Stimulated activated CD4-positive, alpha-beta T cell treated with anti-CD3 and anti-CD28 coated beads, TNF-alpha, amount 100 ng/mL, for 48 hours (primary cell): ENCODE measurements at places on chromosomes 12 and 14.

DNA sequence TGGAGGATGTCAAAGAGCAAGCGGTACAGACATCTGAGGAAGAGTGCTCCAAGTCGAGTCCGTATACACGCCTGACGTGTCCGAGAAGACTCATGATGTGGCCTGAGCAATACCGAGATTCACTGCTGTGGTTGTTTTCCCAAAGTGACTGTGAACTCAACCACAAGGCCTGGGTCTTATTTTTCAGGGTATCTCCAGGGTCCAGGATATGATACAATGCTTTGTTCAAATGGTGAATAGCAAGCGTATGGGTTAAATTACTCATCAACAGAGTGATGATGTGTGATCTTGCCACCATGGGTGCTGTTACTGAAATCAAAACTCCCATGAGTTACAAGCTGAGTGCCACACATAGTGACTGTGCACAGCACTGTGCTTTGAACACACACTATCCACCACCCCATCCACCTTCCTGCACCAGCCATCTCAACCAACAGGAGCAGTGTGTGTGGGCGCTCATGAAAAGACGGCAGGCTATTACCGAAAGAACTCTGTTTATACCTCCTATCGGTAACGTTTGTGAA lies 109.6 kb downstream of the BCAT1 start:
- DNase-seq = peak; percentile 76

- DNase-seq = no peak
Observed at GRCh38 chr12:111469401-111469800, 63.7 kb downstream of the SH2B3 start.

GRCh38 chr12:50050410-50051098 lies 6.8 kb upstream of the ASIC1 start:
- no peak for DNase-seq

DNA sequence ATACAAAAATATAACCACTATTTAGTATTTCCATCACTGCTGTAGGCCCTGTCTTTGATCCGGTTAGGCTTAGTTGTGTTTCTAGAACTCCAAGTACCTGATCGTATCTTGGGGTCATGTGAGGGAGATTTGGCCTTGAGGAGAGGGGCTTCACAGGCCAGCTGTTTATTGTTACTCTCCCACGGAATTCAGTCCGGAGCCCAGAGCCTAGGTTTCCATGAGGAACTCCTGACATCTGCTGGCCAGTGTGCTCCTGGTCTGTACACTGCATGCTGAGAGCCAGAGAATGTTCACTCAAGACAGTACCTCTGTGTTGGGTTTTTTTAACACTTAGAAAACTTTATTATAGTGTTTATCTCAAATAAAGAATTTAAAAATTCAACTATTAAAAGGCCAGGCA lies 341.0 kb upstream of the TMEM132C start:
- DNase-seq = no peak

DNA sequence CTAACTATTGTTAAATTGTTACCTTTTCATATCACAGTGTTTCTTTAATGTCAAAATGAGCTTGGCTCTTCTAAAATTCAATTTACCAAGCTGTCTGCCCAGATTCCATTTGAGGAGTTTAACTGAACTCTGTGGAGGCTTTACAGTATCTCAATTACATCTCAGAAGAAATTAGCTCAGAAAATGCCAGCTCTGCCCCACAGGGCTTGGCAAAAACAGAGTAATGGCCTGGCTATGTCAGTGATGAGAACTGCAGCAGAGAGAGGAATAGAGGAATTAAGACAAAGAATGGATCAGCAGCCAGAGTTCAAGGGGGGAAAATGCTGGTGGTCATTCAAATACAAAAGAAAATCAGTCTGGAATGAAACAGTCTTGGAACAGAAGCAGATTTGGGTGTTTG lies 15.8 kb upstream of the TMTC1 start:
- DNase-seq = no peak

DNA sequence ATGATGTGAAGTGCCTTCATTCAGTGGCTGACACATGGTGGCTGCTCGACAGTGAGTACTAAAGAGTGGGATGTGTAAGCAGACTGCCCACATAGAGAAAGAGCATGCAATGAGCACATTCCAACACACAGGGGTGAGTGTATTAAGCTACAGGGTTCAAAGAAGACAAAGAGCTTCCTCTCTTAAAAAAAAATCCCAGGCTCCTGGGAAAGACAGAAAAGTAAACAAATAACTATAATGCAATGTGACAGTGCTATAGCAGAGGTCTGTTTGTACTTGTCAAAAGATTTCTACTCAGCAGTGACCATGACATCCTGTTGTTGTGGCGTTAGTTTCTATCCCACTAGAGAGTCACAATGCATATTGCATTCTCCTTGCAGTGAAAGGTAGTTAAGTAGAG lies 12.4 kb upstream of the PCNX1 start:
- no peak for DNase-seq

DNA sequence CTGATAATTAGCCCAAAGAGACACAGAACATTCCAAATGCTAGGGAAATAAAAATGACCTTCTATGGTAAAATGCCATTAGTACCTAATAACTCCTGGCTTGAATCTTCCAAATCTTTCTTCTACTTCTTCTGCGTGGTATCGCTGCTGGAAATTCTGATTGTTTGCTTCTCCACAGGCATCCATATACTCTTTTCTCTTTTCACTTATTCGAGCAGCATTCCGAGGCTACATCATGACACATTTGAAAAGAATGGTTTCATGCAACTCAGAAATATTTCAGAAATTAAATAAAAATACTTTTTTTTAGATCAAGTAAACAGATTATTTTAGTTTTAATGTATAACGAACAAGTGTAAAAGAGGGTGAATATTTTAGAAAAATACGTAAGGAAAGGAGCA lies 18.9 kb downstream of the ZCCHC8 start:
- no peak for DNase-seq

DNA sequence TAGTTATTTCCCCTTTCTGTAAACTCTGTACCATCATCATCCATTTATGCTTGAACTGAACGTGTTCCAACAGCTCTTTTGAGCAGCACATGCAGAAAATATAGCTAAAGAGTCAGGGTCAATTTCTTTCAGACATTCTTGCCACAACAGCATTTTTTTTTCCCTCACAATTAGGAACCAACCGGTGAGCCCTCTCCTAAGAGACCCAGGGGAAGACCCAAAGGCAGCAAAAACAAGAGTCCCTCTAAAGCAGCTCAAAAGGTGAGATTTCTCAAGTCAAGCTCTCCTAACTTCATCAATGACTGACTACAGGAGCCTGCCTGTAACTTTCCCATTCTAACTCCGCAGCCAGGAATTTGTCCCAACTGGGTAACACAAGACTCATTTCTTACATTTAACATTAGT lies 3.5 kb downstream of the HMGA2 start:
- no peak for DNase-seq

DNA sequence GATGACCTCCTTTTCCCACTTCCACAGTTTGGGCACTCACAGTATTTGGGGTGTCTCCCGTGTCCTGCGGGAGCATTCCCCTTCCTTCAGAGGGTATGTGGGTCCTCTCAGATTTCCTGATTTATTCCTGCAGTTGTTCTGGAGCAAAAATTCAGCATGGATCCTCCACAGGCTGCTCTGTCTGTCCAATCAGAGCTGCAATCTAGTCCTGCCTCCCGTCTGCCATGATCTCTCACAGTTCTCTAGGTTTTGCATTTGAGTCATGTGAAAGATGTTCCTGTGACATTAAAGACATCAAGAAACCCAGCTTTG lies 435.9 kb downstream of the TMTC2 start:
- no peak for DNase-seq

- no peak for DNase-seq
Observed at GRCh38 chr14:68513838-68514607, 278.8 kb downstream of the ZFP36L1 start.

DNA sequence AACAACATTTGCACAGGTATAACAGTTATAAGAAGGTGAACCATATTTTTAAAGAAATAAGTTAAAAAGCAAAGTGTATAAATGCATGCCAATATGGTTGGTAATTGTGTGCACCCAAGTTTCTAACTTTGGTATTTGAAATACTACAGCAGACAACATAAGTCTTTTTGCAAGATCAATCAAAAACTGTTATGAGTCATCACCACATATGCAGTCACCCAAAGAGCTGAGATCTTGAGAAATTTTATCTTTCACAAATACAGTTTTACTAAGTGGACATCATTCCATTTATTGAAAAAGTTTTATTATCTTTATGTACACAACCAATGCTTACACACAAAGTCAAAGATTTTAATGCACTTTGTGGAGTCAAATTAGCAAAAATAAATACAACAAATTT lies 7.0 kb upstream of the ACSS3 start:
- DNase-seq = no peak

- DNase-seq = no peak
Observed at GRCh38 chr14:77830692-77831091, 30.8 kb downstream of the ADCK1 start.

- DNase-seq = no peak
Observed at GRCh38 chr12:24993793-24994192, 44.9 kb upstream of the BCAT1 start.

DNA sequence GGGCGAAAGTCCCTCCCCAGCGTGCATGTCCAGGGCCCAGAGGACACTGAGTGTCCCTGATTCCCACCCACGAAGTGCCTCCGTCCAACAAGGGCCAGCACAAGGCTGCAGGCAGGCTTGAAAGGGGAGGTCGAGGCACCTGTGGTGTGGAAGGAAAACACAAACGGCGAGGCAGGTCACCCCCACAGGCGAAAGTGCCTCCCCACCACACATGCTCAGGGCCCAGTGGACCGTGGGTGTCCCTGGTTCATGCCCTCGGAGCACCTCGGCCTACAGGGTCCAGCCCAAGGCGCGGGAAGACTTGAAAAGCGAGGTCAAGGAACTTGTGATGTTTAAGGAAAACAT lies 370.4 kb downstream of the ALG10 start:
- DNase-seq = no peak

- no peak for DNase-seq
Observed at GRCh38 chr14:58713677-58714076, 75.9 kb downstream of the DACT1 start.

DNA sequence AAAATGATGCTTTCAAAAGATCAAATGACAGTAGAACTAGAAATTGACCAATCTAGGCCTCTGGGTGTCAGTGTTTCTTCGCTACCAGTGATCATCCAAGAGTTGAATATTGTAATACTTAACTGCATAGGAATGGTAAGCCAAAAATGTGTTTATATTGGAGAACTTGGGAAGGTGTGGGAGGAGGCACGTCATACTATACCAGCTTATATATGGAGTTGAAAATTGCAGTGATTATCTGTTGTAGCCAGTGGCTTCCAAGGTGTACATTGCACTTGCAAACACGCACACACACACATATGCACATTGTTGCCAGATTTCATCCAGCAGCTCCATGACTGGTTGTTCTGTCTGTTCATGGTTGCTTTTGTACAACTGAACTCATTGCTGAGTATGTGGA lies 36.1 kb downstream of the EID3 start:
- DNase-seq = no peak

DNA sequence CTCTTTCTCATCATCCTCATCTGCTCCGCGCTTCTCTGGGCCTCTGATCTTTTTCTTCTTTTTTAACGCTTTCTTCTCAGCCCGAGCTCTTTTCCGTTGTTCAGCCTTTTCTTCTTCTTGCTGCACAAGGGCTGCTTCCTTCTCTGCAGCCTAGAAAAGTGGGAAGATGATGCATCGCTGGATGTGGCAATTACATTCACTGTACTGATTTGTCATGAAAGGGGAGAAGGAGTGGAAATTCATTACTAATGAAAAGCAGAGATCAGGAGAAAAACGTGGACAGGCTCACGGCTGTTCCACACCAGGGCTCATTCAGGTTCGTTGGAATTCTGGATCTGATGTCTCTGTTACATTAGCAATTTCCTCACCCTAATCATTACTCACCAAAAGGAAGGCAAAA lies 15.1 kb downstream of the FICD start:
- DNase-seq = no peak

- no peak for DNase-seq
Observed at GRCh38 chr14:96576937-96577336, 74.8 kb downstream of the PAPOLA start.

GRCh38 chr12:109115404-109115757 lies 1.0 kb upstream of the ACACB start:
- no peak for DNase-seq

GRCh38 chr12:3896356-3896755 lies 23.2 kb upstream of the PARP11 start:
- no peak for DNase-seq

GRCh38 chr12:39989501-39989900 lies 116.4 kb downstream of the SLC2A13 start:
- DNase-seq = no peak

DNA sequence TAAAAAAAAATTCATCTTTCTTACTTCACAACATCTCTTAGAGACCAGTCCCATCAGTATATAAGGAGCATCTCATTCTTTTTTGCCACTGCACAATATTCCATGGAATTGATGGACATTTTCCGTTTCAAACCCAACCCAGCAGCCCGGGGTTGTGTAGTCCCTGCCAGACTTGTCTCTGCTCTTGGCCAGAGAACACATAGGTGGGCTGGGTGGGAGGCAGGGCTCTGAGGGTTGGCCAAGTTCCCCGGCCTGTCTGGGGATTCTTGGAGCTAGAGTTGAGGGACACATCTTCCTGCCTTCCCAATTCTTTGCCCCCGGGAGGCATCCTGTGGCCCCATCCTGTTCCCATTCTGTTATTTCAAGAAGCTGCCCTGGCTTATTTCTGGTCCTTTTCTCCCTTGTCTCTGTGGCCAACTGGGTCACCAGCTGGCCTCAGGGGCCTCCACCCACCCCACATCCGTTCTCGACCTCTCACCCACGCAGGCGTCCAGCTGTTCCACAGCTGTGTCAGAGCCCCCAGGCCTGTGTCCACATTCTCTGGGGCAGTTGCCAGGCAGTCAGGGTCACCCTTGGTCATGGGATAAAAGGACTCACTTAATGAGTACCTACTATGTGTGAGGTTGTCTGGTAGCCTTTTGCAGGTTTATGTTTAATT lies 52.0 kb upstream of the CCDC63 start:
- no peak for DNase-seq

- DNase-seq = no peak
Observed at GRCh38 chr14:23578560-23579310, at the start of gene JPH4. Gene JPH4, minus strand, starts transcription at chr14:23578790. Its CDS starts 1,337 bp downstream, at chr14:23577453.

GRCh38 chr14:105123981-105124765 lies 44.4 kb downstream of the JAG2 start:
- DNase-seq = no peak

- no peak for DNase-seq
Observed at GRCh38 chr14:69321601-69322330, 61.8 kb downstream of the GALNT16 start.

DNA sequence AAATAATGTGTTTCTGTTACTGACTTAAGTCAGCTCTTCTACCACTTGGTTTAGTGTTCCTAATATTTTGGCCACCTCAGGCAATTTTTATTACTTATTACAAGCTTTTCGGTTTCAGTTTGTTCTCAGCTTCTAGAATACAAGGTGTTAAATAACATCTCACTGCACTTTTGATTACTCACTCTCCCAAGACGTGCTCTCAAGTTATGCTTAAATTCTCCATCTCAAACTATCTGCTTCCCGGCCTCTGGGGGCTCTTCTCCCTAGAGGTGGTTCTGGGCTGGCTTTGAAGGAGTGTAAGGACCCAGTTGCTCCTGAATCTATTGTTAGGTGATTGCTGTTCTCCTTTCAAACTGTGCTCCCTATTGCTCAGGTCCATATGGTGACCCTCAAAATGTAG lies 193.9 kb upstream of the DDHD1 start:
- no peak for DNase-seq

- DNase-seq = no peak
Observed at GRCh38 chr12:50947933-50948626, 4.3 kb upstream of the HIGD1C start.

- no peak for DNase-seq
Observed at GRCh38 chr14:52266782-52267181, 716 bp upstream of the PTGDR start.
